OCI-LY7 (cell line): ENCODE measurements at places on chromosomes 11 and 22. TPM values are rescaled to one million over a fixed set of nuclear protein-coding genes. Genes with fewer than 3 reads are reported as not detected.

- DNase-seq, result no peak
These were observed 11.3 kb downstream of the MYBPC3 start for GRCh38 chr11:47340980-47341775.

- no peak for DNase-seq
These were observed 98.2 kb downstream of the MYO18B start for GRCh38 chr22:25840167-25840566.

DNA sequence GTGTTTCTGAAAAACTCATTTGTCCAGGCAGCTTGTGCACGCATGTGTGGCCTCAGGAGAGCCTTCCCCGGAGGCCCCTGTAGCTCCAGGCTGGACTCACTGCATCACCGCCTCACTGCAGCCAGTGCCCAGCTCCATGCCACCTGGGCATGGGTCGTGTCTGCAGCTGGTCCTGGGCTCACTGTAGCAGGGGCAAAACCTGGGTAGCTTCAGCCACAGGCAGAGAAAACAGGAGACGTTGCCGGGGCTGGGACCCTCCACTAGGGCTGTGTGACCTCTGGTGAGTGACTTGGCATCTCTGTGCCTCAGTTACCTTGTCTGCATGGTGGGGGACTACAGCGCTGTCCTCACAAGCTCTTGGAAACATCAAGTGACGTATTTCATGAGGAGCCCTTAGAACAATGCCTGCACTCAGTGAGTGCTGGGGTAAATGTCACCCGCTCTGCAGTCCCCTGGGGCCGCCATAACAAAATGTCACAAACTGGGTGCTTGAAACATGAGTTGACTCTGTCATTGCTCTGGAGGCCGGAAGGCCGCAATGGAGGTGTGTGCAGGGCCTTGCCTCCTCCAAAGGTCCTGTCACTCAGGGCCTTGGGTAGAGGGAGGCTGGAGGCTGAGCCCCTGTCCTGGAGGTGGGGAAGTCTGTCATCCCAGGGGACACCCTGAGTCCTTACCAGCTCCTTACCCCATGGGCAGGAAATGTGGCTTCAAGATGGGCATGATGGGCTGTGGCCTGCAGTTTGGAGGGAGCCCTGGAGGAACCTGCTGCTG, 488.7 kb downstream of the TBC1D22A start:
- no peak for DNase-seq

- DNase-seq, result peak; percentile 33
These were observed 3.1 kb upstream of the PANX1 start for GRCh38 chr11:94125407-94126115.

DNA sequence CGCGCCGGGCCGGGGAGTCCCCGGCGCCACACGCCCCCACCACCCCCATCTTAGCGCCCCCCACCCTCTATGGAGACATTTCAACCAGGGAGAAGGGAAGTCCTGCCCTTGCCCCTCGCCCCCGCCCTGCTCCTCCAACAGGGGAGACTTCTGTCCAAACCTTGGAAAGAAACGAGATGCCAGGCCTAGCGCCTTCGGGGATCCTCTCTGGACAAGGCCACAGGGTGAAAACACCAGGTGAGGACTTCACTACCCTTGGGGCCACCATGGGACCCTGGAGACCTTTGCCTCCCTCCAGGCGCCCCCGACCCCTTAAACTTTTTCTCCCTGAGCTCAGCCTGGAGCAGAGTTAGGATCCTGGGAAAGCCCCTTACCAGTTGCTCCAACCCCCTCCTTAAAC, 11.6 kb upstream of the NPAS4 start:
- DNase-seq, result no peak

TSGA10IP gene
- total RNA-seq, result not detected in 2 replicates

DNA sequence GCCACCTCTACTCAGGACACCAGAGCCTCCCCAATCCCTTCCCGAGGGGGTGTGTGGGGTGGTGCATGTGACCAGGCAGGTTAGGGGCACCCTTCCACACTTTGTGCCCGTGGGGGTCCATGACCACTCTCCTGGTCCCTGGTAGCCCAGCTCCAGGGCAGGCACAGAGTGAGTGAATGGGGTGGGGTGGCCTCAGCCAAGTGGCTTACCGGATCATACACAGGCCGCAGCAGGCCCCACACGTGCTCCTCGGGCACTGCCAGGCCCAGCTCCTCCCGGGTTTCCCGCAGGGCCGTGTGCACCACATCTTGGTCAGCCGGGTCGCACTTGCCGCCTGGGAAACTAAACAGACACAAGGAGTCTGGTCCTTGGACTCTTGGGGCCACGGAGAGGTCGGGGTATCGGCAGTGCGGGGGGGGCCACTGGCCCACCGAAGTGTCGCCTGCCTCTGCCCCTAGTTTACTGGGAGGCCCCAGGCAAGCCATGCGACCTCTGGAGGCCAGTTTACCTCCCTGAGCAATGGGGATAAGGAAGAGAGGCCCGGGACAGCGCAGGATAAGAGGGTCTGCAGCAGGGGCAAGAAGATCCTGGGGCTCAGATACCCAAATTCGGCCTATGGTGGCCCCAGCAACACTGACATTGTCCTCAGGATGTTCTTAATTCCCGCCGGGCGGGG, 889 bp downstream of the NUDT8 start:
- DNase-seq, result no peak

DNA sequence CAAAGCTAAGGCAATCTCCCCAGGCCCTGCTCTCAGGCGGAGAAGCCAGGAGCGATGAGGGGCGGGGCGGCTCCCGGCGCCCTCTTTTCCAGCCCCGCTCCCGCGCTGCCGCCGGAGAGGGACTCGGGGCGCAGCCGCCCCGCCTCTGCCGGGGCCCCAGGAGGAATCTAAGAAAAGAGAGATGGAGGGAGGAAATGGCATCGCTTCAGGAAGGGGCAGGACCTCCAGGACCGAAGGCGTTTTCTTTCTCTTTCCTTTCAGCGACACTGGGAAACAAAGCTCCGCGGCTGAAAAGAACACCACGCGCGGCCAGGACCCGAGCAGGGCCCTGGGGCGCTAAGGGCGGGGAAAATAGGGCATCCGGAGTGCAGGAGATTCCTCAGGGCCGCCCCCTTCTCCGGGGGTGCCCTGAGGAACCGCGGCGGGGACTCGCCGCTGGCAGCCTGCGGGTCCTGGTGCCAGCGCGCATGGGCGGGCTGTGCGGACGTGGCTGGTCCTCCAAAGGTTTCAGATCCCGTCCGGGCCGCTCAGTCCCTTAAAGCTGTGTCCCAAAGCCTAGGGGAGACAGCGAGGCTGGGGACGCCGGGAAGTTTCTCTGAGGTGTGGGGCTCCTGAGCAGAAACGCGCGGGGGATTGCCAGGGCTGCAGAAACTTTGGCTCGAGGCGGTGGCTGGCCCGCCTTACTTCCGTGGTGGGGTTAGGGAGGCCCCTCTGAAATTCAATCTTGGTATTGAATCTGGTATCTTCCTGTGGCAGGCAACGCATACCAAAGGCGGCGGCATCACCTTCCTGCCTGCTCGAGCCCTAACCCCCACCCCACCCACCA, 2.8 kb upstream of the BSX start:
- DNase-seq, result no peak

- no peak for DNase-seq
These were observed 45.6 kb downstream of the TRMU start for GRCh38 chr22:46381142-46381541.

NEU3 gene
- 42.6 and 44.8 TPM in 2 replicates for total RNA-seq

DRICH1 gene
- total RNA-seq, result 0.49 TPM in 1 of 2 replicates, not detected in the other

DNA sequence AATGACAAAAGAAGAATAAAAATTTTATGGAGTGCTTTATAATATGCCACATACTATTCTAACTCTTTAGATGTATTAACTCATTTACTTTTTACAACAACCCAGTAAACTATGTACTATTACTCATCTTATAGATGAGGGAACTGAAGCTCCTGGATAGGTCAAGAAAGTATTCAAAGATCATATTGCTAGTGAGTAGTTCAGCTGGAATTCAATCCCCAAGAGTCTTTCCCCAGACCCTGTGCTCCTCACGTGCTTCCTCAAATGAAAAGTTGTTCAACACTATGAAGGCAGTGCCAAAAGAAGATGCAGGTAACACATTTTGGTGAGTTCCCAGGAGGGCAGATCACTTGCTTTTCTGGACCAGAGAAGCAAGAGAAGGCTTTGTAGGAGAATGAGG, 46.8 kb downstream of the BTG4 start:
- DNase-seq, result no peak

DNA sequence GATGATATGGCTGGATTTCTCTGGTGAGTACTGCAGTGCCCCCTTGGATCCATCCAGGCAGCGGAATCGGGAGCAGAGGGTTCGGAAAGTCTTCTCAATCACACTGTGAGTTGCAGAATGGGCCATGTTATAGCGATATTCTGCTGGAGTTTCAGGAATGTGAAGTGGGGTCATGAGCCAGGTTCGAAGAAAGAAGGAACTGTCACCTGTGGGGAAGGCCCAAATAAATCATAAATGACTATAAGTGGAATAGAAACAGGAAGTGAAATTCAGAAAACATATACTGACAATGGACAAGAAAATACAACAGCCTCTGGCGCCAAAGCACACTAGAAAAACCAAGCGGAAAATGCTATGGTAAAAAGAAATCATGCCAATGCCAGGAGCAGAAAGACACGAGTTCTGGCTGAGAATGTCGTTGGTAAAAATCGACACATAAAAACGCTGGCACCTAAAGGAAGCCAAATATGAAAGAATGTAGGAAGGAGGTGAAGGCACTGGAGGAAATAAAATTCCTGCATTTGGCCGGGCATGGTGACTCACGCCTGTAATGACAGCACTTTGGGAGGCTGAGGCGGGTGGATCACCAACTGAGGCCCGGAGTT, 10.0 kb upstream of the AMBRA1 start:
- DNase-seq, result peak; percentile 39

RGL4 gene
- 0.89 and 0.97 TPM in 2 replicates for total RNA-seq

GRCh38 chr22:30226192-30226832, 20.2 kb downstream of the LIF start:
- no peak for DNase-seq

- no peak for DNase-seq
These were observed 16.1 kb downstream of the TRIM22 start for GRCh38 chr11:5705688-5706087.

- DNase-seq, result no peak
These were observed 2211.5 kb upstream of the RAG2 start for GRCh38 chr11:38809521-38809920.

DNA sequence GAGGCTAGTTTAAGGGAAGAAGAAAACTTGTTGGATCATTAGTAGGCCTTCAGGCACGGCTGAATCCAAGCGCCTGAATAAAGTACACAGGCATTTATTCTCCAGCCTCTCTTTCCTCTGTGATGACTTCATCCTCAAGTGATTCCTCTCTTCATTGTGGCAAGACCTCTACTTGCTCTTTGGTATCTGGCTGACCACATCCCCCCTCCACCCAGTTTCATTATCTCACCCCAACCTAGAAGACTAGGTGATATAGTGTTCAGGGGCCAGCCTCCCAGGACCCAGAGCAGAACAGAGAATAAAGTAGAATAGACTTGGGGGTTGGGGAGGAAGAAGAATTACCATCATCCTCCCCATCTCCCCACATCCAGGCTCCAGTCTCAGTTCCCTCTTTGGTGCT, 189.3 kb downstream of the MIAT start:
- DNase-seq, result no peak

- DNase-seq, result no peak
These were observed 109.3 kb upstream of the SERPIND1 start for GRCh38 chr22:20664594-20664959.

DNA sequence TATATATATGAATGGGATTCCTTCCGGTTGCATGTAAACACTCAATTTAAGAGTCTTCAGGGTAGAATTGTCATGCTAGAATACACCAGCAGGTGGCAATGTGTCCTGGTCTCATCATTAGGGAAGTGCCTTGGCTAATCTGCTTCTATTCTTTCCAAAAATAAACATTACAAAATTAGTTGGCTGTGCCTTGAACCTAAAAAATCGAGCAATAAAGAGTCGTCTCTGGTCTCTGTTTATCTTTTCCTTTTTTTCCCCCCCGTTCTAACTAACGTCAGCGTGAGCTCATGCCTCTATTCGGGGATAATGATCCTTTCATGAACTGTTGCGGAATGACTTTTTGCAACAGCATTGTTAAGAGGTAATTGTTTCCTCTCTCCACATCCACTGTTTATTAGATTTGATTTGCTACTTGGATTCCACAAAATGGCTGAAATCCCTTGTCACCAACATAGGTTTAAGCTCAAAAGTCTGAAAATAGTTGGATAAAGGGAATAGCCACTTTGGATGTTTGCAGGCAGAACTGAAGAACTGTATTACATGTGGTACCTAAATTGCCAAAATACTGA, 1.2 kb upstream of the ARHGEF12 start:
- DNase-seq, result peak; percentile 79

GRCh38 chr11:3783611-3784010, 13.7 kb downstream of the NUP98 start:
- DNase-seq, result no peak

- DNase-seq, result peak; percentile 33
These were observed 39.0 kb upstream of the MMP20 start for GRCh38 chr11:102664001-102664752.

GRCh38 chr11:36228689-36229088, 60.5 kb downstream of the COMMD9 start:
- no peak for DNase-seq

DNA sequence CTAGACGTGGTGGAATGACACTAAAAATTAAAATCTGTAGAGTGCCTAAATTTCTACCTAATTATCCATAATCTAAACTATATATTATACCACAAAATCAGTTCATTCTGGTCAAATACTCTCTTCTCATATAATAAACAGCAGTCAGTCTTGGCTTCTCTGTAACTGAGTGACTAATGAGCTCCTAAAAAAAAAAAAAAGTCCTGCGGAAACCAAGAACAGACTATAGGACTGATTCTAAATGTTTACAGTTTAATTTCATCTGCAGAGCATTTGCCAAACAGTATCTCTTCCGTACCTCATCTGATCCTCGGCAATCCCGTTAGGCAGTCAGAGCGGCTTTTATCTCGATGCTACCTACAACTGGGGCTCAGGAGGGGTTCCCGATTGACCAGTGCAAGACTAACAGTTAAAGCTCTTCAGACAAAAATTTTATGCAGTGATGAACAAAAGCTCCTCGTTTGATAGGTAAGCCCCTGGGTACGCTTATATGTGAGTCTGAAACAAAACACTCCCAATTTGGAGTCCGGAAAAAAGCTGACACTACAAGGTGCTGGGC, 686 bp downstream of the KIF18A start:
- DNase-seq, result peak; percentile 36

DNA sequence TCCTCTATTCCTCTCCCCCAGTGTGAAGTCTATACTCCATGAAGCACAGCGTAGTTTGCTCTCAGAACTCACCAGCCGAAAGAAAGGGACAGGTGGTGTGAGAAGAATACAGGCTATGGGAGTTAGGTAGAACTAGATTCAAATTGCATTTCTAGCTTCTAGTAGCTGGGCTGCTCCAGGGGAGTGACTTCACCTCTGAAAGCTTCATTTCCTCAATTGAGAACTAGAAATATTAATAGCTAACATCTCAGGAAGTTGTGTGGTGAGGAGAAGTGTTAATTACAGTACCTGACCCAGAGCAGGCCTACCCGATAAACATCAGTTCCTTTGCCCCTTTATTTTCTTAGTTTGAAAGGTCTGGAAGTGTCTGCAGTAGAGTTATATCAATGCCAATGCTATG, 484.7 kb upstream of the TENM4 start:
- no peak for DNase-seq

ZDHHC5 gene
- total RNA-seq, result 46.1 and 57.4 TPM in 2 replicates

DNA sequence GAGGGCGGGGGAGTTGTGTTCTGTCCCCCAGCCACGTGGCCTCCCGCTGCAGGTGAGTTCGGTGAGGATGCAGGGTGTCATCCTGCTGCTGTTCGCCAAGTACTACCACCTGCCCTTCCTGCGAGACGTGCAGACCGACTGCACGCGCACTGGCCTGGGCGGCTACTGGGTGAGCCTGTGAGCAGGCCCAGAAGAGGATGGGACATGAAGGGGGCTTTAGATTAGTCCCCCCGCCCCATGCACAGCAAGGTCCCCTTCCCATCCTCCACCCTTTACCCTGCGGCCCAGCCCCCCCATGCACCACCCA, 4.1 kb downstream of the INPP5J start:
- DNase-seq, result no peak
